ENCODE measurements at places on chromosomes 7 and 10.

GRCh38 chr7:29375641-29376562 lies 181.3 kb downstream of the CHN2 start:
- no peak for DNase-seq

GRCh38 chr10:14409856-14410458 lies 79.2 kb upstream of the FRMD4A start:
- DNase-seq = no peak

GRCh38 chr10:15591937-15592336 lies 127.8 kb downstream of the ITGA8 start:
- no peak for DNase-seq

DNA sequence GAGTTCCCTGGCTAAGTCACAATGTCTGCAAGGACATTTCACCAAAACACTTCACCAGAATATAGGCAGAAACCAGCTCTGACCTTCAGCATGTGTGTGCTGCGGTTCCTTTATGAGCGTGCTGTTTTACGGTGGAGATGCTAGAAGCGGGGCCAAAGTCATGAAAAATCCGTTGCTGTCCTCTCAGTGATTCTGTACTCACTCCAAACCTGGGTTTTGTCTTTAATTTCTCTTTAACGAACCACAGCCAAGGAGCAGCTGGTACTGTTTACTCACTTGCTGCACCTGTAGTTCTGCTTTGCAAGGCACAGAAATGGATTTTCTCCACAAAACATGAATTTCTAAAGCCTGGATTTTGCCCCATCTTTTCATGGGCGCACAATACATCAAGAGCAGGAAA lies 639.9 kb downstream of the PHTF2 start:
- DNase-seq = no peak

DNA sequence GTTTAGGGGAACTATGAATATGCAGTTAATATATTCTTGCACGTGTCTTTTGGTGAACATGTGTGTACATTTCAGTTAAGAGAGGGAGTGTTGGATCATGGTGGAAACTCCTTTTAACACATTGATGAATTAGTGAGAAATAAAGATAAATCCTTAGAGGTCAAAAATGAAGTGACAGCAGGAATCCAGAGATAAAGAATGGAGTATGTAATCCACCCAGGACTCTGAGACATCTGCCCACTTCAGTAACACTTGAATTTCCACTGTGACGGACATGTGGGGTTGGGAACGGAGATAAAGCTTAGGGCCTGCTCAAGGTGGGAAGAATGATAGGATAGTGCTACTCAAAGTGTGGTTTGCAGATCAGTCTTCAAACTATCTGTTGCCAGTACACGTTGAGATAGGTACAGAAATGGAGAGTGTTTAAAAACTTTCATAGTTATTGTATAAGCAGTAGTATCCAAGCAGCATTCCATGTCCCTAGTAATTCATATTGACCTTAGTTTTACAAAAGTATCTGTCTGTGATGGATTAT lies 6.6 kb upstream of the RELN start:
- DNase-seq = no peak

- no peak for DNase-seq
Observed at GRCh38 chr10:107727767-107728317, 563.3 kb upstream of the SORCS1 start.

DNA sequence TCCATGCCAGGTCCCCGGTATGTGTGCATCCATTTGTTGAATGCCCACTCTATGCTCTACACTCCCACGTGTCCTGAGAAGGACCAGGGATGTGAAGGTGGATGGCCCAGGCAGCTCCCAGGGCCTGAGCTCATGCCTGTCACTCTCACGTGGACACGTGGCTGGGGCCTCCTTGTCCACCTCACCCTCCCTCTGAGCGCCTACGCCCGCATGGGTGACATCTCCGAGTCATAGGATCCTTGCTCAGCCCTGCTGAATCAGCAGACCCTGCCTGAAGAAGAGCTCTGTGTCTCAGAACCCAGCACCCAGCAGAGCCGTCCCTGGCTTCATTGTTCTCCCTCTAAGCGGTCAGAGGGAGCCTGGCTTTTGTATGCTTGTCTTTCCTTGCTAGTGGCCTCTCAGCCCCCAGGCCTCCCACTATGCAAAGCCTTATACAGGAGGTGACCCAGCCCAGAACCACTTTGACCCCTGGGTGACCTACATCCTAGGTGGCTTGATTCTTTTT lies 107.9 kb upstream of the PPIF start:
- DNase-seq = peak; percentile 36

GRCh38 chr10:47024399-47025252 lies 113.4 kb downstream of the PTPN20 start:
- peak; percentile 17 for DNase-seq

GRCh38 chr10:88693392-88694020 lies 12.5 kb upstream of the LIPK start:
- DNase-seq = no peak

DNA sequence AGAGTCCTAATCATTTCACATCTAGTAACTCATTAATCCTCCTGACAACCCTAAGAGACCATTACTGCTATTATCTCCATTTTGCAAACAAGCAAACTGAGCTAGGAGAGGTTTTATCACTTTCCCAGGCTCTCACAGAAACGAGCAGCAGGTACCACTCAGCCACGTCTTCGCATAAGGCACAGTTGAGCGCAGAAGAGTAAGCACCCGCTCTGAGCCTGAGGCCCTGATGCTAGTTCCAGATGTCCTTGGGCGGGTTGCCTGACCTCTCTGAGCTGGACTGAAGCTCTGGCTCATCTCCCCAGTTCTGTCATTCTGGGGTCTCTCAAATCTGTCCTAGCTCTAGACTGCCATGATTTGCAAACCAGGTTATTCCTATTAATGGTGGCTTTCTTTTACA lies 72.6 kb upstream of the FRMD4A start:
- no peak for DNase-seq

GRCh38 chr7:103821092-103821491 lies 168.4 kb downstream of the RELN start:
- no peak for DNase-seq

- DNase-seq = no peak
Observed at GRCh38 chr10:58266003-58266825, 1.5 kb downstream of the IPMK start.

DNA sequence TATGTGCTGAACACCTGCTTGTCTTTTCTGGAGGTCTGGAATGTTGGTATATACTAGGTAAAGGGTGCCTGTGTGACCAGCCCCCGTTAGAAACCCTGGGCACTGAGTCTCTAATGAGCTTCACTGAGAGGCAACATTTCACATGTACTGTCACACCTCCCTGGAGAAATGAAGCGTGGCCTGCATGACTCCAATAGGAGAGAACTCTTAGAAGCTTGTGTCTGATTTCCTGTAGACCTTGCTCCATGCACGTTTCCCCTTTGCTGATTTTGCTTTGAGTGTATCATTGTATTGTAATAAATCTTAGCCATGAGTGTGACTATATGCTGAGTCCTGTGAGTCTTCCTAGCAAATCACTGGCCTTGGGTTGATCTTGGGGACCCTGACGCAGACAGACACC lies 82.8 kb downstream of the PPP1R3C start:
- DNase-seq = no peak

GRCh38 chr10:8633909-8634308 lies 579.4 kb downstream of the GATA3 start:
- no peak for DNase-seq

GRCh38 chr7:97801108-97801507 lies 69.2 kb downstream of the TAC1 start:
- no peak for DNase-seq

GRCh38 chr10:116779076-116779687 lies 36.8 kb upstream of the HSPA12A start:
- no peak for DNase-seq

GRCh38 chr10:4131407-4132215 lies 346.6 kb upstream of the KLF6 start:
- DNase-seq = no peak

GRCh38 chr10:115918812-115919211 lies 354.2 kb downstream of the GFRA1 start:
- DNase-seq = no peak

DNA sequence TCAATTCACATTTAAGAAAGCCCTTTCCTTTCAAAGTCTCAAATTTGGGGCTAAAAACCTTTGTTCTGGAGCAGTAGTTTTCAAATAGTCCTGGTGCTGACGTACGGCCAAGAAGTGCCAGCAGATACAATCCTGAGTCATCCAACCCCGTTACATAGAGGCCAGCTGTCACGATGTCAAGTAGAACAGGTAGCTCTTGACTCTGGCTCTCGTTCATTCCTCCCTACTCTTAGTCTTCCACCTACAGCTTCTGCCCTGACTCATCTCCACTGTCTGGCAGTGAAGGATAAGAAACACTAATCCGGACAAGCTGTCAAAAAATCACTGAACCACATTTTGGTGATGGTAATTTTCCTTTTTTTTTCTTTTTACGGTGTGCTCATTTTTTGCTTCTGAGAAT lies 132.4 kb upstream of the PTN start:
- peak; percentile 16 for DNase-seq

DNA sequence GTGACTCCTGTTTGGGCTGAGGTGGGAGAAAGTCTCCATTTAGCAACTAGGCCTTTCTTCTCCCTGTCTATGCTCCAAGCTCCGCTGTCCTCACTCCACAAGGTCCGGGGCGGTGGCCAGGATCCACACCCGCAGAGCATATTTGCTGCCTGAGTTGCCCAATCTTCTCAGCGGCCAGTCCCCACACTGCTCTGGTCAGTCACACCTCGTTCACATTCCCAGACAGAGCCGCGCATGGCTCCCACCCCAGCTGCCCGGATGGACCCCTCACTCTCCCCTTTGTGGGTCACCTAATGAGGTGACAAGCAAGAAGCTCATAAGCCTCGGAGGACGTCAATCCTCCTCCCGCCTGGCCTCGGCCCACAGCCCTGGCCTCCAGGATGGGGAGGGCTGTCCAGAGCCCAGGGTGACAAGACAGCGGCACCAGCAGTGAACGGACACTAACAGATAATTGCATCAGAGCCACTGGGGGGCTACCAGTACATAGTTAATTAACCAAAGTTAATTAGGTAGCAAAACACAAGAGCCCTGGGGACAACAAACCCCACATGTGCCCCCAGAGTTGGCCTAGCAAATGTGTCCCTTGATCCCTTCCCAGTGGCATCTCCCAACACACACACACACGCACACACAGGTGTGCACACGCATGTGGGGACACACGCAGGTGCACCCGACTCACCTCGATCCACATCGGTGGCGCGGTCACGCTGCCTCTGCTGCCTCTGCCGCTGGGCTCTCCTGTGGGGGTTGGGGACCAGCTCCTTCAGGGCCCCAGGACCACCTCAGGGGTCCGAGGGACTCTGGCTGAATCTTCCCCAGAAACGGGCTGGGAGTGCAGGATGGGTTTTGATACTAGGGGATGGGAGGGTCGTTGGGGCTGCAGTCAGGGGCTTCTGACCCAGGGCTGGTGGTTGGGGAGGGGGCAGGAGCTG lies 11.8 kb downstream of the EPHA1 start:
- no peak for DNase-seq

- DNase-seq = no peak
Observed at GRCh38 chr10:46540412-46541016, 15.9 kb downstream of the GPRIN2 start.

- no peak for DNase-seq
Observed at GRCh38 chr10:34670081-34670480, 145.0 kb downstream of the PARD3 start.

DNA sequence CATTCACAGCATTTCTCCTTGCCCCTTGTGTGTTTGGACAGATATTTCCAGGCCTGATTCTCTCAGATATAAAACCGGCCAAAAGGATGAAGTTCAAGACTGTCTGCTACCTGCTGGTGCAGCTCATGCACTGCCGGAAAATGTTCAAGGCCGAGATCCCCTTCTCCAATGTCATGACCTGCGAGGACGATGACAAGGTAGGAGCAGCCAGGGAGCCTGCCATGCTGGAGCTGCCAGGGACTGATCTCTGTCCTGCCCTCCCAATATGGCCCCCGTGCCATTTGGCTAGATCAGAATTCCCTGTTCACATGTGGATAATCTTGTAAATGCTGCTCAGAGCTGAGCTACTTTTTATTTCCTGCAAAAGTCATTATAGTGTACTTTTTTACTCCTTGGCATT lies 87.8 kb downstream of the ADCY1 start:
- no peak for DNase-seq

DNA sequence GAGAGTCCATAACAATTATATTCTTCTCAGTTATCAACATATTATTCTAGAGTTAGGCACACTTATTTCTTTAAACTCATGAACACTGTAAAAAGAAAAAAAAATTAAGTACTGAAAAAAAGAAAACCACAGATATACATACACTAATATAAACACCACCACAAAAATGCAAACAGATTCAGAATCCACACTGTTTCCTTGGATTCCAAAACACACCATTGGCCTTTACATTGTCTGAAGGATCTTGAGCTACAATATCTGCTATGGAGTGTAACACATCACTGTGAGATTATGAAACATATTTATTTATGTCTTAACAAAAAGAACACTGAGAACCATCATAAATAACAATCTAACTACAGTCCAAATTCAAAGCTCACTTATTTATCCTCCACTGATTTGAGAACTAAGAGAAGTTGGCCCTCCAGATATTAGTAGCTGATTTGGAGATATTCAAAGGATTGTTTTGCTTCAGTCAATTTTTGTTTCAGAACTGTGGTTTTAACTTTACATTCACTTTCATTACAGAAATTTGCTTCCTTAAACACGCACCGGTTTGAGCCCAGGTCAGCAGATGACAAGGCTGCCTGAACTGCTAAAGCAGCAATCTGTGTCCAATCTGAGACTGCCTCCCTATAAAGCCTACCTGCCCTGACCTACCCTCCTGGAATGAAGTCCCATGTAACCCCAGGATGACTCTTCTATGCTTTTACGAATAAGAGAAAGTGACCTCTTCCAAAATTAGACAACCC lies 47.0 kb upstream of the CDK1 start:
- no peak for DNase-seq

- no peak for DNase-seq
Observed at GRCh38 chr10:101079874-101080273, 18.1 kb downstream of the KAZALD1 start.

DNA sequence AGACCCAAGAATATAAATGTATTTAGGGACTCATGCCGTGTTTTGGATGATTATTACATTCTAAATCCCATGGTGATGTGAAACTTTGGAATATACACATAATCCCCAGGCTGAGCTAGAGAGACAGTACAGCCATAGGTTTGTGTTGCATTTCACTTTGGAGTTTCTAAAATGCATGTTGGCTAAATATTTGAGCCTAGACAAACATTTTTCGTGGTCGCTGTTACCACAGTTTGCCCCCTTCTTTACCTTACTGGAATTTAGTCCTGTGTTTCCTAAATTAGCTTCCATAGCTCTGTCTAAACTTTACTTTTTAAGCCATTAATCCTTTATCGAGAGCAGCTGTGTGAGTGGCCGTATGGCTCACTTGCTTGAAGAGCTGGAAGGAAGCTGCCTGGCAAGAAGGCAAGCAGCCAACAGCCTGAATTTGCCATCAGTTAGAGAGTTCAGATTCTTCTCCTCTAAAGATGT lies 192.0 kb downstream of the BICC1 start:
- peak; percentile 7 for DNase-seq

All from anterior cingulate cortex (tissue), 58 donors.